ENCODE measurements at places on chromosomes 1 and 21.

DNA sequence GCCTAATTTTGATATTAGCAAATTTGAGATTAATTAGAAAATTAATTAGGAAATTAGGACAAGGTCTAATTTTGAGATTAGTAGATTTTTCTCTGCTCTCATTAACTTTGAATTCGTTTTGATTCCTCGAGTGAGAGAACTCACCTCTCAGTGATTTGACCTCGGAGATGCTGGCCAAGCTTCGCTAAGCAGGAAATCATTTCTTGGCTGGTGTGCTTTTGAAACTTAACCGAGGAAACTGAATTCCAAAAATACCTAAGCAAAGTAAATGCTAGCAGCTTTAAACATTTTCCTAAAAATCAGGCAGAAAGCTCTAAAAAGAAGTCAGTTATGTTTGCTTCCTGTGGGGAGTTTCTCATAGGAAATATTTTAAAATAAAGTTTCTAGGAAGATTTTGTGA lies 34.9 kb downstream of the CDC14A start:
- DNase-seq, result no peak

DNA sequence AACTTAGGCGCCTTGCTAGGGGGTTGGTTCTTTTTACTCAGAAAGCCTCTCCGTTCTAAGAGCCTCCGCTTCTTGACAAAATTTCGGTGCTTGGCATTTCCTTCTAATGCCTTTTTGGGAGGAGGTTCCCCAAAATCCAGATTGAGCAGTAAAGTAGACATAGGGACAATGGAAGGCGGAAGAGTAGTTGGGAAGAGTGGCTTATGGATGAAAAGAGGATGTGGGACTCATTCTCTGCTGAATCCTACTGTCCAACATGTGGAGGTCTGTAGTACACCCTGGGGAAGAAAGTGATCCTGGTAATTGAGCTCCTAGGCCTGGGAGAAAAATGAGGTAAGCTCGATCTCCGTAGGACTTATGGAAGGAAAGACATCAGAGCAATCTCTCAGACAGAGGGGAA lies 777 bp upstream of the METTL25B start:
- DNase-seq, result no peak

DNA sequence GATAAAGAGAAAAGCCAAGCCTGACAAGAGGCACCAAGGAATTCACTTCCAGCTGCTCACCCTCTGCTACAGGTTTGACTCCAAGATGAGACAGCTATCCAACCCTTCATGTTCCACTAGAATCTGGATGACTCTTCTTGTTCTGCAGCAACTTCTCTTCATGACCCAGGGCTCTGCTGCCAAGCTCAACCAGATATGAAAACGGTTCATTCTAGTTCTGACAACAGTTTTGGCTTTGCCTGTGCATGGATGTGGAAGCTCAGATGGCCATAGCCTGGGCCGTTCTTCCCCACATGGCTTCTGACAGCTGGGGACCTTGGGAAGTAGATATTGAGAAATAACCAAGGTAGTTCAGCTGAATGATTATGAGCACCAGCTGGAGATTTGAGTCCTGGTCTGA lies 13.7 kb downstream of the PI4KB start:
- DNase-seq, result no peak

DNA sequence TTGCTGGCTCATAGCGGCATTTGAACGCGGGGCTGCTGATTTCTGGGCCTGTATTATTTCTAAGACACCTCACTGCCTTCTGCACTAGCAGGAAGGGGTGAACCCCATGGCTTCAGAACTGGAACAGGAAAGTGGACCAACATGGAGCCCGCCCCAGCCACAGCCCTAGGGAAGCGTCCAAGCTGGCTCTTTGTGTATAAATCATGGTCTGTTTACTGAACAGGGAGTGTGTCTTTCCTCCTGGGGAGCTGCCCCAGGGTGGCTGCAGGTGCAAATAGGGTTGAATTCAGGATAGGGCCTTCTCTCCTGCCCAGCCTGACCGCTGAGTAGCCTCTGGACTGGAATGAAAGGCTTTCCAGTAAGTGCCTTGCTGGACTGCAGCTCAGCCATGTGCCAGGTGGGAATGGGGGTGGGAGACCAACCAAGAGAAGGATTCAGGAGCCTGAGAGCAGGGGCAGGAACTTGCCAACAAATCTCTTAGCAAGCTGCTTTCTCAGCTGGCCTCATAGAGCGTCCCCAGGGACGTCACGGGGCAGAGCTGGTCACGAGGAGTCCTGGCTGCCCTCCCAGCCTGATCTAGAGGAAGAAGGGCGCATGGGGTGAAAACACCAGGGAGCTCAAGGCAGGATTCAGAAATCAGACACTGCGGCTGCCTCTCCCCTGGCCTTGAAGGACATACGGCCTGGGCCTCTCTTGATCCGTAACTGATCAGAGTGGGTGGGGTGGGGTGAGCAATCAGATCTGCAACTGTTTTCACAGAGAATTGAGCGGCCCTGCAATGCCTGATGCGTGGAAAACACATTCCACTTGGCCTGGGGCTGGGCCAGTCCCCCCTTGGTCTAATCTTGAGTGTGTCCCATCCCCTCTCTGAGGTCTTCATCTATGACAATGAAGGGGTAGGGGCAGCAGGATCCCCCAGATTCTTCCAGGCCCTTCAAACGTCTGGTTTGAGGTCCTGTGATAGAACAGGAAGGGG lies 56.5 kb upstream of the SELENON start:
- peak; percentile 29 for DNase-seq

- no peak for DNase-seq
Observed at GRCh38 chr1:23617084-23617521, 57.8 kb upstream of the ID3 start.

DNA sequence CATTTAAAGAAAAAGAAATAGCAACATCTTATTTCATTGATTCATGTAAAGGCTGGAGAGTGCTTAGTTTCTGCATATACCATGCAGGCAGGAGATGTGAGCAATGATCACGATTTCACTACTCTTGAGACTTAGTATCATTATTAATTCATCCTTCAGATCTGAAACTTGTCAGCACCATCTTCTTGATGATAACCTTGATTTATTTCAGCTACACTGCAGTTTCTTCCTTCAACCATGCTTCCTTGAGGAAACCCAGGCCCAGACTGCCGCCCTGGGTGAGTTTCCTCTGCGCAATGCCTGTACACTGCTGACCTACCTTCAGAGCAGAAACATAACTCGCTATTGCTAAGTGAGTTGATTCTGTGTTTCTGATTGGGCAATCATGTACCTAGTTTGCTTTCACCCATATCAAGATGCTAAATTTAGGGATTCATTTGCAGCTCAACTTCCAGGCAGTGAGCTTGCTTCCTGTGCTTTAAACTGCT lies 13.5 kb upstream of the BCL10 start:
- no peak for DNase-seq

GRCh38 chr1:54464477-54465146 lies 58.4 kb upstream of the SSBP3 start:
- DNase-seq, result no peak

GRCh38 chr1:242462867-242463266 lies 61.6 kb downstream of the PLD5 start:
- DNase-seq, result no peak

GRCh38 chr1:234564035-234565029 lies 45.6 kb downstream of the IRF2BP2 start:
- no peak for DNase-seq

DNA sequence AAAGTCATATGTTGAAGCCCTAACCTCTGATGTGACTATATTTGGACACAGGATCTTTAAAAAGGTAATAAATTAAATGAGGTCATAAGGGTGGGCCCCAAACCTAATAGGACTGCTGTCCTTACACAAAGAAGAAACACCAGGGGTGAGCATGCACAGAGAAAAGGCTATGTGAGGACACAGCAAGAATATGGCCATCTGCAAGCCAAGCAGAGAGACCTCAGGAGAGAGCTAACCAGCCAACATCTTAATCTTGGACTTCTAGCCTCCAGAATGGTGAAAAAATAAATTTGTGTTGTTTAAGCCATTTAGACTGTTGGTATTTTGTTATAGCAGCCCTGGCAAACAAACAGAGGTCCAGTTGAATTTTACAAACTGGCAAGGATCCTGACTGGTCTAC lies 223.9 kb downstream of the LTN1 start:
- DNase-seq, result no peak

GRCh38 chr1:231806623-231807495 lies 180.3 kb downstream of the DISC1 start:
- peak; percentile 67 for DNase-seq

DNA sequence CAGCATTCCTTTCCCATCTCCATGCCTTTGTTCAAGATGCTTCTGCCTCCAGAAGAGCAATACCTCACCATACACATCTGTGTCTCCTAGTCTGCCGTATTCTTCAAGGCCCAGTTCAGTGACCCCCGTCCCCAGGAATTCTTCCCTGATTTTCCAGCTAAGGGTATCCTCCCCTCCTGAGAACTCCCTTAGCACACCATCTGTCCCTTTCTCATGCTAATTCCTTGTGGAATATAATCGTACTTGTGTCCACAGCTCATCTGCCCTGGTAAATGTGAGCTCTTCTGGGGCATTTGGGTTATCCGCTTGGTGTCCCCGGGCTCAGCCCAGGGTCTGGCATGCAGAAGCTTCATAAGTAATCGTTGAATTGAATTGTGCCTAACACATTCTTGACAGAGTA lies 40.9 kb downstream of the BEND5 start:
- DNase-seq, result no peak

- DNase-seq, result no peak
Observed at GRCh38 chr1:191963286-191963685, 195.0 kb upstream of the RGS18 start.

DNA sequence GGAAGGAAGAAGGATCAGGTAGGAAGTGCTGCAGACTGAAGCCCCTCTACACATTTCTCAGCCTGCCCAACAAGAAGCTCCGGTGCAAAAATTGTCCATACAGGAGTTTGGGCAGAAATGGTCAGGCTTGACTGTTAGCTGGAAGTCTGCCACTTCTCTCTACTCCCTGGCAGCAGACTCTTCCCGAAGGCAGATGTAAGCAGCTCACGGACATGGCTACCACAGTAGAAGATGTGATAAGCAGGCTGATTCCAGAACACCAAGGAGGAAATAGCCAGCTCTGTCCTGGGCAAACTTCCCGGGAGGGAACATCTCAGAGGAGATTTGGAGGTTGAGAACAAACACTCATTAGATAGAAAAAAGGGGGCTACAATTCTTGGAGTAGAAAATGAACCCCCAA lies 52.6 kb downstream of the TRABD2B start:
- DNase-seq, result no peak

DNA sequence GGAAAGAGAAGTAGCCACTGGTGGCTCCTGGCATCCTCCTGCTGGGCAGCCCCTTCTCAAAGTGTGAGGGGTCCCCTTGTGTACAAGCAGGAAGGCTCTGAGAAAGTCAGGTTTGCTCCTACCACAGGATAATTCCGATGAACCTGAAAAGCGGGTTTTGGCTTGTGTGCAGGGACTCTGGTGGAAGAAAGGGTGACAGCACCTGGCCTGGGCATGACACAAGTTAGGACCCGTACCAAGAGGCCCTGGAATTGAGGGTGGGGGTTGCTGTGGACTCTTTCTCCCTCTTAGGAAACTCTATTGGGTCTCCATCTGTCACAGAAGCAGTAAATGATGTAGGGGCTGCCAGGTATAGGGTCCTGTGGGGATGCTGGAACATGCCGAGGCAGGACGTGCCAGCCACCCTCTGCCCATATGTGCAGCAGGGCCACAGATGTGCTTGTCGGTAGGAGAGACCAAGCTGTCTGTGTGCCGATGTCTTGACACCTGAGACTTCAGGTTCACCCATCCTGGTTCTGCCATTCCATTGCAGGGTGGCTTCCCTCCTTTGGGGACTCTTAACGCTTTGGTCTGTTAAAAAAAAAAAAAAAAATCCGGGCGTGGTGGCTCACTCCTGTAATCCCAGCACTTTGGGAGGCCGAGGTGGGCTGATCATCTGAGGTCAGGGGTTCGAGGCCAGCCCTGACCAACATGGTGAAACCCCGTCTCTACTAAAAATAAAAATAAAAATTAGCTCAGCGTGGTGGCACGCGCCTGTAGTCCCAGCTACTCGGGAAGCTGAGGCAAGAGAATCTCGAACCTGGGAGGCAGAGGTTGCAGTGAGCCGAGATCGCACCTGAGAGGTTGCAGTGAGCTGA lies 9.8 kb downstream of the C1orf35 start:
- no peak for DNase-seq

DNA sequence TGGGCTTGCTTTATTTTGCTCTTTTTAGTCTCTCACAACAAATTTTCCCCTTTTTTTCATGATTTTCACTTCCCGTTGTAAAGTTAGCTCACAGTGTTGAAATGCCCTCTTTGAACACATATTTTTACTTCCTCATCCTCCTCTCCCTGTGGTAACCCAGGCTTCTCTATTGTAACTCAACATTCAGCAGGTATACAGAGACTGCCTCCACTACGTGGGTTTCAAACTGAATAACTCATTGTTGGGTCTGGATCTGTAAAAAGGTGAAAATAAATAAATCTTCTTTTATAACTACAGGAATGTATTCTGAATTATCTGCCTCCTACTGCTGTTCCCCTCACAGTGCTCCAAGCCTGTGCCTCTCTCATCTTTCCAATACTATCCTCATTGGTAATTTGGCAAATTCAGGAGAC lies 166.4 kb downstream of the RUNX1 start:
- DNase-seq, result no peak

DNA sequence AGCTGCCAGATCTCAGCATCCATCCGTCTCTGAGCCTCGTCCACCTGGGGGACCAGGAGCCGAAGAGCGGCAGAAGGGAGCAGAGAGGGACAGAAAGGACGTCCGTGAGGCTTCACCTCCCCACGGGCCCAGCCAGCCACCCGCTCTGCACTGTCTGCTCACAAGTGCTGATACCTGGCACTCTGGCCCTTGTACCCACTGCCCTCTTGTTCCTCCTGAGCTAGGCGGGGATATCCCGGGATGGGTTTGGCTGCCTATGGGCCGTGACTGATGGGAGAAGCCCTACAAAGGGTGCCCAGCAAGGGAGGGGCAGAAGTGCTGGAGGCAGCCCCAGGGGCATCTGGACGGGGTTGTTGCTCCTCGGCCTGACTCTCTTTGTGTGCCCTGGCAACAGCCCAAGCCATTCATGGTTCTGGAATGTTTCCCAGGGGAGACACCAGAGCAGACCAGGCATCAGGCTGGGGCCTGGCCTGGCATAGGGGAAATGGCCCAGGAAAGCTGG lies 57.6 kb downstream of the LDLRAD2 start:
- DNase-seq, result peak; percentile 35

DNA sequence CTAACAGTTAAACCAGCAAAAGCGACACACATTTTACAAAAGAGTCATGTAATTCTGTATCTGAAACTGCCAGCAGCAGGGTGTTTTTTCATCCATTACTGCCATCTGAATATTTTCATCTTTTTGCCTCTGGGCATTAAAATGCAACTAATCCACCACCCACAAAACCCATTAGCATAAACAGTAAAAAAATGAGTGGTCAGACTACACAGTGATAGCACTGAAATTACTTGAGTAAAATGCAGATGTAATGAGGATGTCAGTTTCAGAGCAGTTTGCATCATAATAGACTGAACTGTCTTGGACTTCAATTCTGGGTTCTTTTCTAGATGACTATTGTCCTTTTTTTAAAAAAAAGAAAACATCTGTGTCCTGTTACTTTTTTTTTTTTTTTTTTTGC lies 132.3 kb downstream of the GABPA start:
- DNase-seq, result no peak

GRCh38 chr1:11881749-11882441 lies 23.1 kb upstream of the NPPB start:
- no peak for DNase-seq

- peak; percentile 32 for DNase-seq
Observed at GRCh38 chr1:211474451-211474850, 17.5 kb downstream of the RD3 start.

Measured in NCI-H1694 treated with DMSO at 0.1 percent for 48 hours (cell line).